ENCODE measurements at places on chromosomes 3 and 15. TPM values are rescaled to one million over a fixed set of nuclear protein-coding genes. Genes with fewer than 3 reads are reported as not detected.

DNA sequence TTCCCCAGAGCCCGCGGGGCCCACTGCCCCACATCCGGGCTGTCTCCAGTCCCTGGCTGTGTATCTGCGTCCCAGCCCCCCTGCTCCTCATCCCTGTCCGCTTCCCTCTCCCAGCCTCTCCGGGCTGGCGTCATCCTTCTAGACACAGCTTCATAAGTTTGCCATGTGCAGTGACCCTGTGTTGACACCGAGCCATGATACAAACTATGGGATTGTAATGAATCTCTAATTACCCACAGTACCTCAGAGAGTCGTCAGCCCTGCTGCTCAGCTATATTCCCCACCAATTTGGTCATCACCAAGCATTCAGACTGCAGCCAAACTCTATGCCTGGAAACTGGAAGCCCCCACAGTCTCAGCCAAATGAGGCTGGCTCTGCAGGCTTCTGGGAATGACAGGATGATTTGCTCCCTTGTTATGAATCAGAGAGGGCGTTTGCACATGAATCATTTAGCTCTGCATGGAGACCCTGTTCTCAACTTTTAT, 466.1 kb upstream of the ATP11B start:
- no peak for DNase-seq

DNA sequence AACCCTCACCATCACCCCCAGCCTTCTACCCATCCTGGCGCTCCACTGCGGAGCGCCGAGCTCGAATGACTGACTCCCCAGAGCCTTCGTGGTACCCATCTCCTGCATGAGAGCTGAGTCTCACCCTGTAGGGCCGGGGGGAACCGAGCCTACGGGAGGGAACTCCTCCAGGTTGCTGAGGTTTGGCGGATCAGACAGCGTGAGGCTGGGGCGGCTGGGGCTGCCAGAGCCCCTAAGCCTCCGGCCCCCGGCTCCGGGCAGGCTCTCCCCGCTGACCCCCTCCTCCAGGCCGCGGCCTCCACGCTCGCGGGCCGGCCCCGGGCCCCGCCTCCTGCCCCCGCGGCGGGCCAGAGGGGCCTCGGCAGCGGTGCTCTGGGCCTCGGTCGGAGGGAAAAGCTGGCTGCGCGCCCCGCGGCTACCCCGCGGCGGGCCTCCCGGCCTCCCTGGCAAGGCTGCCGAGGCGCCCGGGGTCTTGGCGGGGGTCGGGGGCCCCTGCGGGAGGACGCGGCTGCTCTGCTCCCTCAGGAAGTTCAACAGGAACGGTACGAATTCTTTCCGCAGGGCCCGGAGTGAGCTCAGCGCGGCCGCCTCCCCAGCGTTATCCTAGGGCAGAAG, 643 bp downstream of the CDAN1 start:
- peak; percentile 23 for DNase-seq

DNA sequence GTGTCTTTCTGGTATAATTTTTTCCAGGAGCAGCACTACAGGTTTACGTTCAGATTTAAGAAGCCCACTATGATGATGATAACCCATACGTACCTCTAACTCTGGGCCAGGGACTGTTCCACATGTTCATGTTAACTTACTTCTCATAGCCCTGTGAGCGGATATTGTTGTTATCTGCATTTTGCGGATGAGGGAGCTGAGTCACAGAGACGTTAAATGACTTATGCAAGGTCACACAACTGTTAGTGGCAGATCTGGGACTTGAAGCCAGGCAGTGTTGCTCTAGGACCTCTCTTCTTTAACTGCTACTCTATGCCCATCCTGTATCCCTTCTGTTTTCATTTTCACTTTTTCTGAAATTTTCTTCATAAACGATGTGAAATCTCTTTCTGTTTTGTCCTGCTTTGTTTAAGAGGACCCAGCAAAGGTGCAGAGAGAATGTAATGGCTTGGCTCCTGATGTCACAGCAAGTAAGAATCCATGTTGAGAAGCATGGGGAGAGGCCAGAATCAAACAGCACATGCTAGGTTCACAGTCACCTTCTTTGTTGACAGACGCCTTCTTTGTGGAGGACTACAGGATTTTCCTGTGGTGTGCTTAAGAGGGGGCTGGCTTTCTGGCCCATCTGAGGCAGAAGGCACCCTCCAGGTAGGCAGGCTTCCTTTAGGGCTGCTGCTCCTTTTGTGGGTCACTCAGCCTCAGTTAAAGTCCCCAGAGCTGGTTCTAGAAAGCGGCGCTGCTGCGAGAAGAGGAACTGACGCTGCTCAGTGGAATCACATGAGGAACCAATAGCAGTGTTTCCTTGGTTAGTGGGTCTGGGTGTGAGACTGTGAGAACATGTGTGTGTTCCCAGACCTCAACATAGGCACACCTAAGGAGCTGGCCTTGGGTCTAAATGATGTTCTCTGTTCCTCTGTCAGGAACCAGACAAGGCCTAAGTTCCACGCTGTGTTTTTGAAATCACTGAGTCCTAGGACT, 121.6 kb downstream of the TMEM108 start:
- no peak for DNase-seq

DNA sequence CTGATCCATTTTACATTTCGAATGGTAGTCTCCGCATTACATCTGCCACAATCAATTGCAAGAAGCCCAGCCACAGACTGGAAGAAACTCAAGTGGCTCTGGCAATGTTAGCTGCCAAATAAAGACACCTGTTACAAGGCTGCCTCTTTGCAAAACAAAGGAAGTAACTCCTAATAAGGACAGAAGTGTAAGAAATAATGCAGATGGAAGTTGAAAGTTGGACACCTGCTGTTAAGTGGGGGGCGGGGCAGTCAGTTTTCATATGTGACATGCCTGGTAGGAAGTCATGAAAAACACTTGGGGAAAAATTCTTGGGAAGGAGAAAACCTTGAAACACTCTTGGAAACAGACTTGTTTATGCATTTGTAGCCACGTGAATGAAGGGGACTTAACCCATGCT, 54.1 kb upstream of the ATP2C1 start:
- peak; percentile 18 for DNase-seq

GRCh38 chr3:72888546-72889309, 882 bp downstream of the GXYLT2 start:
- no peak for DNase-seq

DNA sequence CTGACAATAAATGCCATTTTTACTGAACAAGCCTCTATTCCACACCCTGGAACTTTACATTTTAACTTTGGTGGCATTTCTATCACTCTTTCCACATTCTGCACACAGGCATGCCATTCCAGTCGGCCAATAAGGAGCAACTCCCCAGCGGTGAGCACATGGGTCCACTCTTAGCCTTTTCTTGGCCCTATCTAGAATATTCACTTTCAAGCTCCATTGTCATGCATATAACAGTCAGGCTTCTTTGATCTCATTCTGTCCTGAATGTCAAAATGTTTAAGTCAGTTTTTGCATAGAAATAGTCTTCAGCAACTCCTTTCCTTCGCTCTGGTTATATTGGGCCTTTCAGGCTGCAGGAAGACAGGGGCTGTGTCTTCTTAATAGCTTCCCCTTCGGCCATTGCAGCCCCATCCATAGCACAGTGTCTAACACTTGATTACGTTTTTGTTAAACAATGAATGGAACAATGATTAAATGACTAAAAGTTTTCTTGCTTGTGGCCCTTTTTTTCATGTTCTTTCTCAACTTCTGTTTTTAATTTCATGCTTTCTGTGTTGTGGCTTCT, 427.3 kb downstream of the MFSD1 start:
- DNase-seq: no peak

DNA sequence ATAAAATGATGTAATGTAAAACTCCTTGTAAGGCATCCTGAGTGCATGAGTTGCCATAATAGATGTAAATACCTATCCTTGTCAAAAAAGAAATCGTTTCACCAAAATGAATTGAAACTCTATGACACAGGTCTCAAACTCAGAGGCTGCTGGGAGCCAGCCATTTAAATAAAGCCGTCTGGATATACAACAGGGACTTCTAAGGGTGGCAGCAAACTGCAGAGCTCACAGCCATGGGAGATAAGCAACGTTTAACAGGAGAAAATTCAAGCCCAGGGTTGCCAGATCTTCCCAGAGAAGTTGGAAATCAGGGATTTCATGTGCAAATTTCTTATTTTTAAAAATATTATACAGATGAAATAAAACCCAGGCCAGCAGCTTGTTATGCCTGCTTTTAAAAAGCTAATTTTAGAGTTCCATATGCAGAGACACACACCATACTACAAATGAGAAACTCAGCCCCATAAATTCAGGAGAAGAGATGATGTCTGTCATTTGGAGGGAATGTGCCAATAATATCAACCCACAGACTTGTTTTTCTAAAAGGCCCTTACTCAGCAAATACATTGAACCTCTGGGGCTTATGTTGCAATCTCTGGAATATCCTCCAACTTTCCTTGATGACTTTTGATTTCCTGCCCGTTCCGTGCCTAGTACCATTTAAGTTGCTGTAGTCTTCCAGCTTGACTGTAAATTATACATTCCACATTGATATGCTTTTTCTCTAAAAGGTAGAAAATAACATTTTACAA, 75.6 kb downstream of the AQP9 start:
- no peak for DNase-seq

GRCh38 chr3:160633361-160634083, 43.4 kb upstream of the ARL14 start:
- no peak for DNase-seq

GRCh38 chr3:197466586-197467399, 89.0 kb downstream of the BDH1 start:
- no peak for DNase-seq

- no peak for DNase-seq
Observed at GRCh38 chr15:50192926-50193620, 11.1 kb downstream of the SLC27A2 start.

GRCh38 chr15:57969355-57969754, 96.2 kb downstream of the ALDH1A2 start:
- peak; percentile 16 for DNase-seq

- DNase-seq: no peak
Observed at GRCh38 chr15:45116482-45117307, 2.6 kb downstream of the DUOXA2 start.

GRCh38 chr3:132661101-132661500, 972 bp downstream of the UBA5 start:
- DNase-seq: no peak

DNA sequence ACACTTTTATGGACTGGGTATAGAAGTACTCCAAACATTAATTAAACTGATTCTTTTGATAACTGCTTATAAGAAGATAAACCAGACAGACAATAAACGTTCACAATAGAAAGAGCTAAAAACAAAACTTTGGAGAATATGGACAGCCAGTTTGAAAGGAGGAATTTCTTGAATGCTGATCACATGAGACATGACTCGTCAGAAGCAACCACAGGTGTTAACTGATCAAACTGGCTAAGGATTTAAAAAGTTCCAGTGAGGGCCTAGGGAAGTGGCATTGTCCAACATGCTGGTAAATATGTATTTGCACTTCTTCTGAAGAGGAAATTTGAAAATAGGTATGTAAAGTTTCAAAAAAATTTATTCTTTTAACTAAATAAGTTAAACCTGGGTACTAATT, 29.4 kb upstream of the AP3B2 start:
- no peak for DNase-seq

GRCh38 chr3:28019740-28020139, 221.7 kb upstream of the CMC1 start:
- no peak for DNase-seq

DNA sequence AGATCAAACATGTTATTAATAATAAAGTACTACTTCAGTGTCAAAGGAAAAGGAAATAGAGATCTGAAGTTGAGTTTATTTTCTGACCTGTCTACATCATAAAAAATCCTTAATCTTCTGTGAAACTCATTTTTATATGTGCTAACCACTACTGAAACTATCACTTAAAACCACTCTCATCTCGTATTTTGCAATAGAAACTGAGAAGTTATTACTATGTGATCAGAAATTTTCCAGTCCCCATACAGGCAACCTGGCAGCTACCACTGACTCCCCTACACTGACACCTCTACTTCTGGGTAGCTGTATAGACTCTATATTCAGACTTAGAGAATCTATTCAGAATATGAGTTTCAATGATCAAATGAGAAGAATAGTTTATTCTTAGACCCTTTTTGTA, 8.3 kb downstream of the HDGFL3 start:
- no peak for DNase-seq

DNA sequence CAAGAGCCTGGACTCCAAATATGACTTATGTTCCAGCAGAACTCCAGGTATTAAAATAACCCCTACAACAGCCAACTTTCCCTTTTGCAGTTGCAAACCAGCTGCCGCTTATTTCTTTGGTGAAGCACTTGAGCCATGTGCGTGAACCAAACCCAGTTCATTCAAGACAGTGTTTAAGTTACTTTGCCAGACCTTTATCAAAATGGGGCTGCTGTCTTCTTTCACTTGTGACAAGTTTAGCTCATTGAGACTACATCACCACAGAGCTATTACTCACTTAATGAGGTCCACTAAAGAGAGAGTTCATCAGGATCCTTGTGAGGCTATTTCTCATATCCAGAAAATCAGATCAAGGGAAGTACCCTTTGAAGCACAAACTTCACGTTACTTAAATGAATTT, 2.4 kb upstream of the XRN1 start:
- no peak for DNase-seq

DNA sequence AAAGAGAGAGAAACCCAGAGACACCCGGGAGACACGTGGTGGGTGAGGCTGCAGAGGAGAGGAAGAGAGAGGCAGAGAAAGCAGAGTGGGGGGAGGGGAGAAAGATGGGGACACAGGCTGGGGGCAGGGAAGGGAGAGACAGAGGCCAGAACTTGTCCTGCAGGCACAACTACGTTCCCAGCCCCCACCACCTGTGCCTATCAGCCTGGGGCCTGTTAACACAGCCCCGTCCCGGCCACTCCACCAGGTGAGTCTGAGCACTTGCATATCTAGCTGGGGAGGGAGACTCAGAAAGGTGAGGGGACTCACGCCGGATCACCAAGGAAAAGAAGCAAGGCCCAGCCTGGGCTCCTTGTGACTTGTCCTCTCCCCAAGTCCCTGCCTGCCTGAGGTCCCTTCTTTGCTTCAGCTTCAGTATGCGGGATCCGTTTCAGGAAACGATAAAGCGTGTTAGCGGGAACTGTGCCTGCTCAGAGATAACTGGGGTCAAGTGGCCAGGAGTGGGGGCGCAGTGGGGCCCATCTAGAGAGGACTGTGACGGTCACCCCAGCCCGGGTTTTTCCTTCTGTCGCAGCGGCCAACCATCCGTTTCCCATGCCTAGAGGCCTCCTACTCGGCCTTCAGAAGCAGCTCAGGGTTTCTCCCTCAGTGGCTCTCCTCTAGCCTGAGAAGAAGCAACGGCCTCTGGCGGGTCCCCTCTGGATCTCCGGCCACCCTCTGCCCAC, 10.3 kb downstream of the LINGO1 start:
- no peak for DNase-seq

- peak; percentile 58 for DNase-seq
Observed at GRCh38 chr3:37862219-37862902, 681 bp downstream of the CTDSPL start.

- no peak for DNase-seq
Observed at GRCh38 chr15:68252925-68253534, 23.5 kb upstream of the CLN6 start.

GRCh38 chr3:159236321-159236720, 434.5 kb downstream of the MFSD1 start:
- no peak for DNase-seq

GRCh38 chr3:70064194-70064779, 64.8 kb downstream of the SAMMSON start:
- DNase-seq: no peak

- no peak for DNase-seq
Observed at GRCh38 chr15:43625106-43625505, 6.5 kb upstream of the STRC start.

The PRSS50 gene
- total RNA-seq: not detected

The SHF gene
- total RNA-seq: 8.3 TPM

The AHSG gene
- not detected for total RNA-seq

The CNTN4 gene
- 9.1 TPM for total RNA-seq

The CPEB1 gene
- total RNA-seq: 2.5 TPM

The GOLGA8R gene
- total RNA-seq: 1.6 TPM

The LYZL4 gene
- total RNA-seq: not detected

The VPS8 gene
- total RNA-seq: 69.0 TPM

The SUSD5 gene
- total RNA-seq: 0.37 TPM

The CACNA1D gene
- total RNA-seq: 20.6 TPM
